AG09309 (cell line): ENCODE measurements at places on chromosomes 6 and 20.

DNA sequence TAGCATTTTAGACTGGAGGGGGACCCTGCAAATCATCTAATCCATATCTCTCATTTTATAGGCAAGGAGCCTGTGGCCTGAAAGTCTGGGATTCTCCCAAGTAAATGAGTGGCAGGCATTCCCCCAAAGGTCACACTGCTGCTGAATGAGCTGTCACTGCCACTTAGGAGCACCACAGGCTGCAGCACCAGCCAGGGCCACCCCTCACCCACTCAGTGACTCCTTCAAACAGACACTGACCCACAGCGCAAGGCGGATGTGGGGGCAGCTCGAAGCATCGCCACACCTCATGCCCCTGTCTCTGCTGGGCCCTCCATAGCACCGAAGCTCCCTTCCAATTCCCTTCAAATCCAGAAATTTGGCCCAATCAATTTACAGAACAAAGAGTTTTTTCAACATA, 119.9 kb upstream of the ARID1B start:
- no peak for DNase-seq

DNA sequence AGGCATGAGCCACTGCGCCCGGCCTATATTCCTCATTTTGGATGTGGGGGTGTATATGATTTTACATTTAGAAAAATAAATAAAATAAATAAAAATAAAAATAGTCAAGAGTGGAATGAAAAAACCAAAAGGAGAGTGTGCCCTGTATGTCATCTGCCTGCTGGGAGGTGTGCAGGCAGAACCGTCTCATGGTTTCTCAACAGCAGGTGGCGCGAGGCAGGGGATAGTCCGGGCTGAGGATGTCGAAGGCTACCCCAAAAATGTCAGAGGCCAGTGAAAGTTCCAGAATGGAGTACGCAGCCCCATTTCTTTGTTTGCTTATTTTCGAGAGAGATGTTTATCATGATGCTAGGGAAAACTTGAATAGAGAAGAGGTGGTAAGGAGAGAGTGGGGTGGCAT, 16.4 kb upstream of the KIF16B start:
- DNase-seq = no peak

DNA sequence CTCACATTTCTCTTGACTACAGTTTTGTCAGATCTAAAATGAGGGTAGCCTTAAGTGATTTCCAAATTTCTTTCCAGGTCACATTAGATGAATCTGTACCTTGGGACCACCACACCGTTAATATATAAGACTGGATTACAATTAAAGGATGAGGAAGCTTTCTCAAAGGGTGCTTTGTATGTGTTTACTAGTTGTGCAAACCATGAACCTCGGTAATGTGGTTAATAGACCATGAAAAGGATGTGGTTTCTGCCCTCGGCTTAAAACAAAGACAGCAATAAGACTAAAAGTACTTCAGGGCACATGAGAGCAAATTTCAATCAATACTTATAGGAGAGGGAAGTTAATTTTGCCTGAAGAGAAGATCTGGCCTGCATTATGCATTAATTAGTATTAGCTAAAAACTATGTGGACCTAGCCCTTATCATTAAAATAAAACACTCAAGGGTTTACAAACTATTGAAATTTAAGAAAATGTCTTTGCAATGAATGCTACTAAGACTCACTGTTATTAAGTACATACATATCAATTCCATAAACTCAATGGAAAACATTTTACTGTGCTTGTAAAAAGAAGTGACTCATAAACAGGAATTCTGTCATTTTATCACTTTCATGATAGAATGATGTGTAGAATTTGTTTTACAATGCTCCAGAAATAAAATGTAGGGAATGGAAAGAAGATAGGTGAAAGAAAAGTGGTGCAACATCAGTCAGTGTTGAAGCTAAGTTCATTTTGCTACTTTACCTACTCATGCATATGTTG, 936 bp upstream of the TMX4 start:
- DNase-seq = no peak

- DNase-seq = no peak
Measured at GRCh38 chr20:24987873-24988835, 4.4 kb downstream of the APMAP start.

DNA sequence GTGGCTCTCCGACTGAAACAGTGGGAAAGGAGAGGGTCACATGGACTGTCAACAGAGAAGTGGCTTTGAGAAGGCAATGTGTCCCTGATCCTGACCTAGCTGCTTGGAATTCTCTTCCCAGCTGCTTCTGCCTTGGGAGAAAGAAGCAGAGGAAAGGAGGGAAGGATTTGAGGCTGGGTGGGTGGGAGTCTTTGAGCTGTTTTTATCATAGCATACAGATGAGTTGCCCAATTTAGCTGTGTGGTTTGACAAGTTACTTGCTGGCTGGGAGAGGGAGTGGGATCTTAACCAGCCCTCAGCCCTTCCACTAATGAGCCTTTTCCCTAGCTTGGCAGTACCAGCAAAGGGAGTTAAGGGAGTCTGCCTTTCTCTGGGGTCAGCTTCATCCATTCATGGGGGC, 51.1 kb upstream of the MYL9 start:
- DNase-seq = no peak

DNA sequence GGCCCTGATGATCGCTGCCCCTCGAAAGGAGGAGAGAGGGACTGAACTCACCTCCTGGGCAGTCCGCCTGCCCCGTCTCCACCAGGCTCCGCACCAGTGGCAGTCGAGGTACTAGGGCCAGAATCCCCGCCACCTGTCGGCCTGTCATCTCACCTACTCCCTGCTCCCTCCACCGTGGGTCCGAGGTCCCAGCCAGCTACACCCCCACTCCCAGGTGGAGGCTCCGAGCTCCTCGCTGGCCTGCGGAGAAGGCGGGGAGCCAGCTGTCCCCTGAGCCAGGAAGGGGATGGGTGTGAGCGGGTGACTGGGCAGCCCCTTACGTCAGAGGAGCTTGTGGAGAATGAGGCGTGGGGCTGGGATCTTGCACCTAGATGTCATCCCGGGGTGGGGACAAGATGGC, 1066.5 kb upstream of the MANEA start:
- no peak for DNase-seq
